ENCODE measurements at places on chromosomes 5 and 9. TPM values are rescaled to one million over a fixed set of nuclear protein-coding genes. Genes with fewer than 3 reads are reported as not detected.

DNA sequence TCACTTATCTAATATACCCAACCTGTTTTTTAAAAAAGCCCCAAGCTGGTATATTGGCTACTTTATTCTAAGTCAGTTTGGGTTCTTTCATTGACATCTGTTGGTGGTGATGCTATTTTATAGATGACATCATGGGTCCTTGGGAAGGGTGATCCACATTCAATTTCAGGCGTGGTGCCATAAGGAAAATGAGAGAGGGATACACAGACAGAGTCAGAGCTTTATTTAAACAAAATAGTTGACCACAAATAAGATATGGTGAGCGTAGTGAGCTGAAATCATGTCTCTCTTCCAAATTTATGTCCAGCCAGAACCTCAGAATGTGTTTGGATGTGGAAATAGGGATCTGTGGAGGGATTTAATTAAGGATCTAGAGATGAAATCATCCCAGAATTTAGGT, 302.4 kb downstream of the MAT2B start:
- DNase-seq: no peak

GRCh38 chr5:145718956-145719355, 116.2 kb downstream of the PRELID2 start:
- DNase-seq: no peak

DNA sequence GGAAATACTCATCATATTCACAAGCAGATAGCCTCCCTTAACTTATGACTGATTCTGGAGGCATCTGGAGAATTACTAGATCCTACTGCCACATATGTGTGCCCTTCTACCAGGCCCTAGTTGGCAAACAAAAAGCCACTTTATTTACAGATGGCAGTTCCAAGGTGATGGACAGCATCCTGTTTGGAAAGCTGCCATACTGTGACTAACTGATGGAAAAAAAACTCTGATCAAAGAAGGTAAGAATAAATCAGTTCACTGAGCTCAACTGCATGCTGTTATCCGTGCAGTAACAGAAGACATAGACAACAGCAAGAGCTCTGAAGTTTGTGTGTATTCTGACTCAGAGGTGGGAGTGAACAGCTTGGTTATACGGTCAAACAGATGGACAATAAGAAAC, 279.8 kb upstream of the POU5F2 start:
- no peak for DNase-seq

DNA sequence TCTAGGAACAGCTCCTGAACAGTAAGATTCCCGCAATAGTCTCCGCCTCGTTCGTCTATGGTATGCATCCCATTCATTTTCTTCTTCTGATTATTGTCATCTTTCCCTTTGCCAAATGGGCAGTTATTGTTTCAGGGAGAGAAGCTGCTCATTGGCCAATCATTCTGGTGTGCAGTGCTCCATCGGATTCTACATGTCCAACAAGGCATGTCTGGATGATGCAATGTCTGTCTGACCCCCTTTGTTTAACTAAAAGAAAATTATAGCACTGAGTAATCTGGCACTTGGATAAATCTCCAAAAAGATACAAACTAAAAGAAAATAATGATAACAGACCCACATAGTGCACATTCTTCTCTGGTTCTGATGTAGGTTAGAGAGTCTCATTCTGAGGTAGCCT, 515.6 kb upstream of the DMAC1 start:
- DNase-seq: no peak

DNA sequence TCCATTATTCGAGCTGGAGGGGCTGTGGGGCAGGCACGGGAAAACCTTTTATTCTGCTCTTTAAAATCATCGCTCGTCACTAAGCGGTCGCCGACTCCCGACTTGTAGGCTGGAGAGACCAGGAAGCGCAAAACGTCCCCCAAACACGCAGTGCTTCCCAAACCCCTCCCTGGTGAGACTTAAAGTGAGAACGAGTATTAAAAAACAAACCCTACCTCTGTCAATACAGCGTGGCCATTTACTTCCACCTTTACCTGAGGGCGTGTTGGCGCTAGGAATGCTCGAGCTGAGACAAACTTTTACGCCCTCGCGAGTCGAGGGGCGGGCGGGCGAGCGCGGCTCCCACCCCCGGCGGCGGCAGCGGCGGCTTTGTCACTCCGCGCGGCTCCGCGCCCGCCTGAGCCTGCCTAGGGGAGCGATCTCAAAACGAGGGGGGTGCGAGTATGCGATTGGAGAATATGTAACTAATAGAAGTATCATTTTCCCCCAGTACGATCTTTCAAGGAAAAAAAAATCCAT, at the start of gene NR2F1-AS1:
NR2F1-AS1 (minus strand) TSS at position 293 of the 519 bp plus-strand sequence.
- DNase-seq: no peak

DNA sequence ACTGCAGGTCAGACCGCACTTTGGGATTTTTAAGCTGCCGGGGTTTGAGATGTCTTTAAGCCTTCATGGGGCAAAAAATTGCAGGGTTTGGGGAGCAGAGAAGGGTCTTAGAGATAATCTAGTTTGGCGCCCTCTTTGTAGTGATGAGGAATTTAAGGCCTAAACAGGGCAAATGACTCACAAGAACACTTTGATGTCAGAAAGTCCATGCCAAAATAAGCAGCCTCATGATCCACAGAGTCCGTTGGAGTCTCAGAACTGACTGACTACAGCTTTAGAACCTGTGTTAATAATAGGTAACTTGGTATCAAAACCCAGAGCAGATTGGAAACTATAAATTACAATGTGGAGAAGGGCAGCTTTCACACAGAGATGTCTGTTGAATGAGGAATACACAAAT, 35.9 kb upstream of the PTGS1 start:
- no peak for DNase-seq

DNA sequence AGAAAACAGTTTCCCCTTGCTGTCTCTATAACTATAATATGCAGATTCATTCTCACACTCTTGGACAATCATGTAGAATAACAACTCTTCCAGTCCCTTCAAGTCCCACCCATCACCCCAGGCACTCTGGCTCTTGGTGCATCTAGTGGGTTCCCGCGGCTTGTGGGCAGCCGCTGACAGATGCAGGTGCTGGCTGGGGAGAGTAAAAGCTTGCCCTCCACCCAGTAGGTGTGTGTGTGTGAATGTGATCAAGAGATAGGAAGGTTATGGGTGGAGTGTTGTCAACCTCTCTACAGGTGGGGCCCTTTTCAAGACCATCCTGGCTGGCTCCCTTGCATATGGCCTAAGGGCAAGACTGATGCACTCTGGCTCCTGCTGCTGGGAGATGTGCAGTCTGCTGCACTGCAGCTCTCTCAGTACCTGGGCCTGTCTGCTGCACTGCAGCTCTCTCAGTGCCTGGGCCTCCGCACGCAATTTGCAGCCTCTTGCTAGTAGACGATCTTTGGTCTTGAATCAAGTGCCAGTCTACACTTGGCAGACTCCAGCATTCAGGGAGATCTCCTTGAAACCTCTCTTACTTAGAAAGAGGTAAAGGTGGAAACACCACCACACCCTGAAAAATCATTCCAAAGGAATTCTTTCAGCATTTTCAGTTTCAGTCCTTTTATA, 189.7 kb upstream of the GDNF start:
- no peak for DNase-seq

DNA sequence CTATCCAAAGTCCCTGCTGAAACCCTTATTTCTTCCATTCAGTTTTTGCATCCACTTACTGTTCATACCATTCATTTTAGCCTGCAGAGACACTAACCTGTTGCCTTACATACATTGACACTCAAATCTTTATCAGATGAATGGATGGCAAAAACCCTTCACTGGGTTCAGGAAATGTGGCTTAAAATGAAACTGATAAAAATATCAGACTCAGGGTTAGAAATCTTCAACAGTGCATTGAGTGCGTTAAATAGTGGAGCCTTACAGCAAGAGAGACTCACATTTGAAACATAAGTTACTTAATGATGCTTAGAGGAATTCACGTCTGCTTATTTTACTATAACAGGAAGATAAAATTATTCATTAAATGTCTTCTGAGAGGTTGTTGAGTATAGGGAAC, 28.0 kb upstream of the BNC2 start:
- no peak for DNase-seq

The SLC6A19 gene
- total RNA-seq: not detected

GRCh38 chr9:135951889-135952663, 9.1 kb downstream of the UBAC1 start:
- DNase-seq: no peak

The ZNG1C gene
- 57.8 TPM for total RNA-seq

GRCh38 chr5:121968910-121969607, 7.3 kb downstream of the SRFBP1 start:
- DNase-seq: no peak

- no peak for DNase-seq
Observed at GRCh38 chr5:112594095-112594850, 143.4 kb upstream of the APC start.

The RNF208 gene
- 10.4 TPM for total RNA-seq

DNA sequence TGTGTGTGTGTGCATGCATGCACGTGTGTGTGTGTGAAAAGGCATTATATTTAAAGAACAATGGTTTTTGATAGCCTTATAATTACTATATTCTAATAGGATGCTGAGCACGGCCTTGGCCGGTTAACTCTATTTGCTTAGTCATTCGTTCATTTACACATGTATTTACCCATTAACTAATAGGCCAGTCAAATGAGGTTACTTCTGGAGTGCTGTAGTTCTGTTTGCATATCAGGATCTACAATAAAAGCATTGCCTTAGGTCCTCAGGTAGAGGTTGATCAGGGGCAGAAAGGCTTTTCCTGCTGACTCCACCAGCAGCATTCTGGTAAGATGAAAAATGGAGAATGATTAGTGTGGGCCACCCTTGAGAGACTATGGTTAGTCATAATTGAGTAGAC, 219.0 kb downstream of the COMMD10 start:
- no peak for DNase-seq

The CCL27 gene
- total RNA-seq: not detected

GRCh38 chr9:82057805-82058204, 69.2 kb downstream of the SPATA31D1 start:
- no peak for DNase-seq

GRCh38 chr9:121221664-121222055, 20.0 kb upstream of the RAB14 start:
- DNase-seq: no peak

The HTR1A gene
- not detected for total RNA-seq

Measured in activated CD8-positive, alpha-beta T cell treated with anti-CD3 and anti-CD28 coated beads for 36 hours (primary cell).